ENCODE measurements at places on chromosomes 4 and X. TPM values are rescaled to one million over a fixed set of nuclear protein-coding genes. Genes with fewer than 3 reads are reported as not detected.

- no peaks in the 10 kb centered on the region for H3K27me3 ChIP-seq
- no peaks in the 10 kb centered on the region for H3K36me3 ChIP-seq
- no peaks in the 10 kb centered on the region for H3K4me1 ChIP-seq
- no peak overlapping the region for H3K4me3 ChIP-seq
- no peak for DNase-seq
These were observed 18.4 kb downstream of the C4orf17 start for GRCh38 chr4:99529228-99529627.

DNA sequence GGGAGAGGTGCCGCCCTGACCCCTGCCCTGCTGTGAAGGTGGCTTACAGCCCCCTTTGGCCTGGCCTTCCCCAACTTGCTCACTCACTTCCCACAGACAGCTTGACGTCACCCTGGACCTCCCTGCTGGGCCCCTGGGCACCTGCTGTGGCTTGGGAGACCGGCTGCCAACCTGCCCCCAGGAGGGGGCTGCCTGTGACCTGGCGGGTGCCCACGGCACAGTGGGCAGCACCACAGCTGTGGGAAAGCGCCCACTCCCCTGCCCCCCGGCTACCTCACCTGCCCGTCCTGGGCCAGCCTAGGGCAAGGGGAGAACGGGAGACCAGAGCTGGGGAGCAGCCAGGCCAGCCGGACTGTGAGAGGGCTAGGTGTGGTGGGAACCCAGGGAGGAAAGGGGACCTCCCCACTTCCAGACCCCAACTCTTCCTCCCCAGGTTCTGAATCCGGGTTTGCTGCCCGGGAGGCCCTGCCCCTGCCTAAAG is 2.4 kb upstream of the ZFP92 start:
- H3K4me1 ChIP-seq: peaks cover 7% of the 10 kb centered on the region
- no peak overlapping the region for H3K4me3 ChIP-seq
- no peak for DNase-seq
- H3K36me3 ChIP-seq: no peaks in the 10 kb centered on the region
- peaks cover 21% of the 10 kb centered on the region for H3K27me3 ChIP-seq

GRCh38 chr4:151804086-151804630 is 43.4 kb upstream of the GATB start:
- no peak overlapping the region for H3K27ac ChIP-seq
- H3K4me1 ChIP-seq: no peaks in the 10 kb centered on the region
- H3K36me3 ChIP-seq: no peaks in the 10 kb centered on the region
- DNase-seq: no peak
- H3K27me3 ChIP-seq: no peaks in the 10 kb centered on the region
- no peak overlapping the region for H3K4me3 ChIP-seq

- peaks cover 5% of the 10 kb centered on the region for H3K27me3 ChIP-seq
- no peak overlapping the region for H3K4me3 ChIP-seq
These were observed 52.8 kb upstream of the CLNK start for GRCh38 chr4:10737337-10737736.

DNA sequence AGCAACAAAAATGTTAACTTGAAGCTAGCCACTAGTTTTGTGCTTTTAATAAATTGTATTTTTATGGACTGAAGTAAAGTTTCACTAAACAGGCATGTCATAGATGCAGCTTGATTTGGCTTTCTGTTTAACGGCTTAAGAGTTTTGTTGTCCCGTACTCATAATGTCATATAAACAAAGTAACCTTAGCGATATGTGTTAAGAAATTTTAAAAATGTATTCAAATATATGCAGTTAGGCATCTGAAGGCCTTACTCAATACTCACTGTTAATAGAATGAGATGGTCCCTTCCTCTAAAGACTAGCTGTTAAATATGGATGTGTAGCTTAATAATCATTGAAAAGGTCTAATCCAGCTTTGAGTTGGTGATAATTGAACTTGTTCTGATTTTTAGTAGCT is 1.0 kb upstream of the SCLT1 start:
- peaks cover 3% of the 10 kb centered on the region for H3K36me3 ChIP-seq
- H3K27ac ChIP-seq: no peak overlapping the region
- no peak for DNase-seq
- peak overlapping the region; percentile 46 for H3K4me3 ChIP-seq

DNA sequence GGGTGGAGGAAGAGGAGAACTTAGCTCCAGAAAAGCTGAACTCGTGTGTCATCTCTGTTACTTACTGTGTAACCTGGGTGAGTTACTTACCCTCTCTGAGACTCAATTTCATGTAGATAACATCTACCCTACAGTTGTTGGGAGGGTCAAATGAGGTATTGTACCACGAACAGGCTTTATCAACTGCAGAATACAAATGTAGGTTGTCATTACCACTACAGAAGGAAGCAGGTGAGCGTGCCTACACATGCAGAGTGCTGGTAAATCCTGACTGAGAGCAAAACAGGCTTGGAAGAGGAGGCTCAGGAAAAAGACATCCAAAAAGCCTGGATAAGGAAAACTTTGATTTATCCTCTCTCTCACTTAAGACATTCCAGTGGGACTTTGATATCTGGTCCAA is 7.2 kb downstream of the PIGA start:
- no peak overlapping the region for H3K4me3 ChIP-seq
- H3K27me3 ChIP-seq: peaks cover 4% of the 10 kb centered on the region
- no peaks in the 10 kb centered on the region for H3K4me1 ChIP-seq
- no peak for DNase-seq

DNA sequence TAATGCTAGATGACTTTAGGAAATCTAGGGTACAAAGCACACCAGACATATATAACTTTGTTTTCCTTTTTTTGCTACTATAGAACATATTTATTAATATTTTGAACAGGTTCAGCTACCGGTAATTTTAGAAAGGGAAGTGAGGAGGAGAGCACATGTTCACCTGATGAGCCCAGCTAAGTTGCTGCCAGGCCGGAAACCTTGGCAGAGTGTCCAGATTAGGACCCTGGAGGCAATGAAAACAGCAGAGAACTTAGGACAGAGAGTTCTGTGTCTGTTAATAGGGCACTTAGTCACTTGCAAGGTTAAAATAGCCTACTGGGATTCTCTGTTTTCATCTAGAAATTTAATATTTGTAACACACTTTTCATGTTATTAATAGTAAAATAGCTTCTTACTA is 348.9 kb upstream of the CPEB2 start:
- no peaks in the 10 kb centered on the region for H3K4me1 ChIP-seq
- DNase-seq: no peak
- H3K27me3 ChIP-seq: peaks cover 6% of the 10 kb centered on the region
- H3K36me3 ChIP-seq: no peaks in the 10 kb centered on the region
- no peak overlapping the region for H3K27ac ChIP-seq

- H3K27ac ChIP-seq: no peak overlapping the region
- no peaks in the 10 kb centered on the region for H3K4me1 ChIP-seq
- no peak overlapping the region for H3K4me3 ChIP-seq
- no peak for DNase-seq
- H3K36me3 ChIP-seq: no peaks in the 10 kb centered on the region
These were observed 226.1 kb downstream of the COX18 start for GRCh38 chr4:72843466-72843865.

Gene NLGN3
- total RNA-seq: 29.5 TPM

Gene SLITRK4
- total RNA-seq: 2.0 TPM

Gene MAGEA8
- total RNA-seq: not detected

Gene RTL9
- total RNA-seq: 0.37 TPM

Measured in neural crest cell (in vitro differentiated cells).